Liver (tissue), 10 donors: ENCODE measurements at places on chromosomes 6 and 20. TPM values are rescaled to one million over a fixed set of nuclear protein-coding genes. Genes with fewer than 3 reads are reported as not detected.

Gene TFAP2D
- total RNA-seq: not detected

Gene BACH2
- 1.9 TPM for total RNA-seq

Gene ZNF76
- total RNA-seq: 10.6 TPM

Gene PNPLA1
- total RNA-seq: 0.08 TPM

Gene CST2
- not detected for total RNA-seq

Gene SGK2
- 253 TPM for total RNA-seq

Gene SPATA25
- total RNA-seq: 7.6 TPM

Gene SULF2
- total RNA-seq: 12.6 TPM

Gene NFS1
- total RNA-seq: 40.3 TPM

Gene TBX18
- total RNA-seq: 0.19 TPM

Gene PLEKHG1
- total RNA-seq: 11.9 TPM

Gene TINAG
- not detected for total RNA-seq

Gene ISM1
- 6.4 TPM for total RNA-seq

Gene SYNE1
- 33.5 TPM for total RNA-seq

Gene REM1
- total RNA-seq: 0.17 TPM

Gene SALL4
- 2.0 TPM for total RNA-seq

Gene MCHR2
- not detected for total RNA-seq
